AG09309 (cell line): ENCODE measurements at places on chromosomes 7 and 10.
A peak's percentile ranks its signal among the peaks of the same experiment; 100 is the strongest.

- DNase-seq, result no peak
Measured at GRCh38 chr10:1316121-1316808, 260.1 kb downstream of the WDR37 start.

- no peak for DNase-seq
Measured at GRCh38 chr10:72264536-72264935, 9.2 kb upstream of the DDIT4 start.

DNA sequence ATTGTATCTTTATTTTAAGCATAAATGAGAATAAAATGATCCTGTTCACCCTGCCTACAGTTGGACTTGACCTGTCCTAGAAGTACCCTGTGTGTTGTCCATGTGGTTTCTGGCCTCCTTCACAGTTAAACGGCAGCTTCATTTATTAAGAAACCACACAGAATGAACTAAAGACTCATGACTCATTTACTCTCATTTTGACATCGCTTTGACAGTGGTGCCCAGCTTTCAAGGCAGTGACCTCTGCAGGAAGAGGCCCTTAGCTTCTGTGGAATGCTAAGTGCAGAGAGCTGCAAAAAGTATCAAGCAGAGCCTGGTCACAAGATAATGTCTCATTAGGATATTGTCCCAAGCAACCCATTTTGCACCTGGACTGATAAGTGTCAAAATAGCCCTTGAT, 93.4 kb downstream of the AVL9 start:
- DNase-seq, result peak; percentile 59

DNA sequence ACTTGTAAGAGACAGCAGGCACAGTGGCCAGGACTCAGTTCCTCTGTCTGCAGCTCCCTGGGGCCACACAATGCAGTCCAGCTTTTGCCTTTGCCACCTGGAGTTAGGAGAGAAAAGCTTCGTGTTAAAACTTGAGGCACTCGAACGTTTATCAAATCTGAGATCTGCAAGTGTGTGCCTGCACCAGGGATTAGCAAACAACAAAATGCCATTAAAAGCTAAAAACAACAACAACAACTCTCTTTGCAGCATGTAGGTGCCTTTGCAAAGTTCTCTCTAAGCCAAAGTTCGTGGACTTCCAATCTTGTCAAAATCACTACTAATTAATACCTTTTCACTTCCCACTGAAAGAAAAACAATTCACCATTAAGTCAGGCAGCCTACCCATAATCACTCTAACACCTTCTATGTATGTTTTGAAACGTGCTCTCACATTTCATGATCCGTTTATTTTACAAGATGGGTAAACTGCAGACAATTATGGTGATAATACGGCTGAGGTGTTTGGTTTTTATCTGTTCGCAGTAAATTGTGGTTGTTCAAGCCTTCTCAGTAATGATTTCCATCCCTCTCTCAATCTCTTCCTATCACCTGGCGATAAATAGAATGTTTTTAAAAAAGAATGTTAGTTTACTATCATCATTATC, 36.2 kb upstream of the SDK1 start:
- no peak for DNase-seq

DNA sequence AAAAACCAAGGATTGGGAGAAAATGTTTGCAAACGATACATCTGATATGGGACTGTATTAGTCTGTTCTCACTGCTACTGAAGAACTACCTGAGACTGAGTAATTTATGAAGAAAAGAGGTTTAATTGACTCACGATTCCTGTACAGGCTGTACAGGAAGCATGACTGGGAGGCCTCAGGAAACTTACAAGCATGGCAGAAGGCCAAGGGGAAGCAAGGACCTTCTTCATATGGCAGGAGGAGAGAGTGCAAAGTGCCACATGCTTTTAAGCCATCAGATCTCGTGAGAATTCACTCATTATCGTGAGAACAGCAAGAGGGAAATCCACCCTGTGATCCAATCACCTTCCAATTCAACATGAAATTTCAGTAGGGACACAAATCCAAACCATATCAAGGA, 11.0 kb downstream of the ZNF713 start:
- no peak for DNase-seq

DNA sequence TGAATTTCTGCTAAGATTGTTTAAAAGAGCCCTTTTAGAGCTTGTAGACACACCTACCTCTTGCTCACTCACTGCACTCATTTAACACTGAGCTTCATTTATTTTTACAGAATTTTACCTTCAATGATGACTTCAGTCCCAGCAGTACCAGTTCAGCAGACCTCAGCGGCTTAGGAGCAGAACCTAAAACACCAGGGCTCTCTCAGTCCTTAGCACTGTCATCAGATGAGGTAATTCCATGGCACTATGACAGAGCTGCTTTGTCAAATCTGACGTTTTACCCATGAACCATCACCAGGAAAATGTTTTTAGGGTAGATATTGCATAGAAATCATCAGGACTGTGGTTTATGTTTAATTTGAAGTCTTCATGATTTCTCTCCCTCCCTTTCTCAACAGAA, 38.2 kb downstream of the PON1 start:
- DNase-seq, result no peak

- DNase-seq, result no peak
Measured at GRCh38 chr7:66735850-66736249, 4.7 kb upstream of the RABGEF1 start.

- DNase-seq, result no peak
Measured at GRCh38 chr10:111996103-111996502, 187.5 kb downstream of the GPAM start.

DNA sequence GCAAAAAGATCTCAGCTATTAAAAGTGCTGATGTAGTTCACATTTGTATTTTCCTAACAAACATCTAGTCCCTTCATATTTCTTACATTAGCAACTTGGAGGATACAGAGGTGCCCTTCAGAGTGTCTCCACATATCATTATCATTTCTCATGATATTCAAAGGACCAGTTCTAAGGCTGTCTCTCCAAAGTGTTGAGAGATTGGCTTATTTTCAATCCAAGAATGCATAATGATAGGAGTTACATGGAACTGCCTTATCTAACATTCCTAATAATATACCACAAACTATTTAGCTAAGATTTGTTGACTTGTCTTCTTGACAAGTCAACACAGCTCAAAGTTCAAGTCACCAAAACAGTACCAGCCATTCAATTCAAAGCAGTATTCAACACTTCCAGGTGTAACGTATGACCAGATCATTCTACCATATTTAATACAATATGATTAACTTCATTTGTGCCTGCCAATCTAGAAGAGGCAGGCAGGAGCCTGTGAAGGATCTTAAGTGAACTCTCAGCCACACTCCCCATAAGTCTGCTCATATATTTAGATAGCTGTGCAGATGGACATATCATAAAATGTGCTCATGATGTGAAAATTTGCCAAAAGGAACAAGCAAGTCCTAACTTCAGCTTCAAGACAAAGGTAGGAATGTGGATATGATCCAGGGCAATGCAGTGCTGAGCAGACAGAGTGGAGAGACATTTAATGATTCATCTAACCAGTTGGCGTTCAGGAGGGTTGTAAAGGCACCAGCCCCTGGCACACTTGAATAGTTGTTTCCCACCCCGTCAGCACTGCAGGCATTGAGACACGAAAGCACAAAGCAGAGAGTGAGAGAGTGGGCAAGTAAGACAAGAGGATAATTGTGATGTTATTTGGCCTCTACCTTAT, 108.3 kb downstream of the MTERF1 start:
- no peak for DNase-seq

DNA sequence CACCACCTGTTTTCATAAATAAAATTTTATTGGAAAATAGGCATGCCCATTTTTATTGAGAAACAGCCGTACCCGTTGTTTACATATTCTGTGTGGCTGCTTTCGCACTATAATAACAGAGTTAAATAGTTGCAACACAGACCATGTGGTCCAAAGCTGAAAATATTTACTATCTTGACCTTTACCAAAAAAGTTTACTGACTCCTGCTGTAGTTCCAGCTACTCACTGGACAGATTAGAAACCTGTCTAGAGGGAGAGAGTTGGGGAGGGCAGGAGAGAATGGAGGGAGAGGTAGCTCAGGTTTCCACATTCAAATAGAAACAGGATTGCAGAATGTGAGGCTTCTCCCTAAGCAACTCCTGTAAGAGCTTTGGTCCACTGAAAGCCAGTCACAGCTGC, 55.1 kb upstream of the GLCCI1 start:
- no peak for DNase-seq

- DNase-seq, result peak; percentile 77
Measured at GRCh38 chr10:13984647-13985155, 346.0 kb downstream of the FRMD4A start.

DNA sequence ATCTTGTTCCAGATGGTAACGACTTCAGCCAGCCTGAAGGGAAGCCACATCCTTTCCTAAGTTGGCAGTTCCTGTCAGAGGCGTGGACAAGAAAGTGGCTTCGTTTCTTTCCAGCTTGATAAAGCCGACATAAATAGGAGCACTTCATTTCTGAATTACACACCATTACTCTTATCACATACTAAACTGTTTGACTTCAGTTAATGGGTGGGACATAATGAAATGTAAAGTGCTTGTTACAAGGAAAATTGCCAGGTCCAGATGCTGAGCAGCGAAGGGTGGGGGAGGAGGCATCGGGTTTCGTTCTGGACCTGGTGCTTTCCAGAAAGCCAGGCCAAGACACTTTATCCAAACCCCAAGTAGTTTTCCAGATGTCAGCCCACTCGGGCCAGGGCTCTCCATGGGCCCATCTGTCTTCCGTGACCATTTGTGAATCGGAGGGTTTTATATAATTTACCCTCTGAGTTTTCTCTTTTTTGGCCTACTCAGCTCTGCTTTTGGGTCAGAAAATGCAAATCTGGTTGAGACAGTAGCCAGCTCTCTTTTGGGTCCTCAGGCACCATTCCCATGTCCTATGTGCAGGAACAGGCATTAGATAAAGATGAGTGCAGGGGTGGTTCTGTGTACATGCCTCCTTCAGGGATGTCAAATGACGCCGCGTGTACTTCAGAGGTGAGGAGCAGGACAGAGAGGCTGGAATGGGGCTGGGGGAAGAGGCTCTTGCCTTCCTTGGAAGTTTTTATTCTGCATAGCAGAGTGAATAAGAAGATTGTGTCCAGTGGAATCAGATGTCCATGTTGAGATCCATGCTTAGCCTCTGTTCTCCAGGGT, 90.2 kb downstream of the TACC2 start:
- no peak for DNase-seq

GRCh38 chr10:99924451-99925255, 85.1 kb downstream of the DNMBP start:
- no peak for DNase-seq

DNA sequence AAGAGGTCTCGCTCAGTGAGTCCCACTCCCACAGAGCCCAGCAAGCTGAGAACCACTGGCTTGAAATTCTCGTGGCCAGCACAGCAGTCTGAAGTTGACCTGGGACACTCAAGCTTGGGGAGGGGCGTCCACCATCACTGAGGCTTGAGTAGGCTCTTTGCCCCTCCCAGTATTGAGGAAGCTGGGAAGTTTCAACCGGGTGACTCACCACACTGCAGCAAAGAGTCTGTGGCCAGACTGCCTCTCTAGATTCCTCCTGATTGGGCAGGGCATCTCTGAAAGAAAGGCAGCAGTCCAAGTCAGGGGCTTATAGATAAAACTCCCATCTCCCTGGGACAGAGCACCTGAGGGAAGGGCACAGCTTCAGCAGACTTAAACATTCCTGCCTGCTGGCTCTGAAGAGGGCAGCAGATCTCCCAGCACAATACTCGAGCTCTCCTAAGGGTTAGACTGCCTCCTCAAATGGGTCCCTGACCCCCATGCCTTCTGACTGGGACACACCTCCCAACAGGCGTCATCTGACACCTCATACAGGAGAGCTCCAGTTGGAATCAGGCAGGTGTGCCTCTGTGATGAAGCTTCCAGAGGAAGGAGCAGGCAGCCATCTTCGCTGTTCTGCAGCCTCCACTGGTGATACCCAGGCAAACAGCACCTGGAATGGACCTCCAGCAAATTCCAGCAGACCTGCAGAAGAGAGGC, 970.9 kb upstream of the LRRN3 start:
- DNase-seq, result no peak

DNA sequence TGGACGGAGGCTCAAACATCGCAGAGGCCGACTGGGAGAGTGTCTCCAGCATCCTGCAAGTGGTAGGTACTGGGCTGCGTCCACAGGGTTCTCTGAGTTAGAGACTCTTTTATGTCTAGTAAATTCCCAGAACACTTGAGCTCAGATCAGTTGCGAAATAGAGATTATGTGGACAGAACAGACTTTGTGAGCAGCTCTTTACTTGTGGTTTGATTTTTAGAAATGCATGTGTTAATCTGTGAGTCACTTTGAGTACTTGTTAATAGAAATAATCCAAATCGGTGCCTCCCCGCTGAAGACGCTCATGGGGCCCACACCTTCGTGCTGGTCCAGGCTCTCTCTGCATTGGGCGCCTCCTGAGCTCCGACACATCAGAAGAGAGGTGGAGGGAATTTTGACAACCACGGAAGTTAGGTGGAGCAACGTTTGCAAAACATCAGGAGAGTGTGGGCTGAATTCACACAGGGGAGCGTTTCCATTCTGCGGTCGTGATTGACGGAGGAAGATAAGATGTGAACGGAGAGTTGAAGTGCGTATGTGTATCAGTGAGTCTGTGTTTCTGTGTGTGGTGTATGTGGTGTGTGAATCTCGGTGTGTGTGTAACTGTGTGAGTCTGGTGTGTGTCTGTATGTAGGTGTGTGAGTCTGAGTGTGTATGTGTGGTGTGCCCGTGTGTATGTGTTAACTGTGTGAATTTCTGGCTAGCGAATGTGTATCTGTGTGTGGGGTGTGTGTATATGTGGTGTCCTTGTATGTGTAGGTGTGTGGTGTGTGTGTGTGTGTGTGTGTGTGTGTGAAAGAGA, 32.1 kb downstream of the PFKP start:
- peak; percentile 72 for DNase-seq

DNA sequence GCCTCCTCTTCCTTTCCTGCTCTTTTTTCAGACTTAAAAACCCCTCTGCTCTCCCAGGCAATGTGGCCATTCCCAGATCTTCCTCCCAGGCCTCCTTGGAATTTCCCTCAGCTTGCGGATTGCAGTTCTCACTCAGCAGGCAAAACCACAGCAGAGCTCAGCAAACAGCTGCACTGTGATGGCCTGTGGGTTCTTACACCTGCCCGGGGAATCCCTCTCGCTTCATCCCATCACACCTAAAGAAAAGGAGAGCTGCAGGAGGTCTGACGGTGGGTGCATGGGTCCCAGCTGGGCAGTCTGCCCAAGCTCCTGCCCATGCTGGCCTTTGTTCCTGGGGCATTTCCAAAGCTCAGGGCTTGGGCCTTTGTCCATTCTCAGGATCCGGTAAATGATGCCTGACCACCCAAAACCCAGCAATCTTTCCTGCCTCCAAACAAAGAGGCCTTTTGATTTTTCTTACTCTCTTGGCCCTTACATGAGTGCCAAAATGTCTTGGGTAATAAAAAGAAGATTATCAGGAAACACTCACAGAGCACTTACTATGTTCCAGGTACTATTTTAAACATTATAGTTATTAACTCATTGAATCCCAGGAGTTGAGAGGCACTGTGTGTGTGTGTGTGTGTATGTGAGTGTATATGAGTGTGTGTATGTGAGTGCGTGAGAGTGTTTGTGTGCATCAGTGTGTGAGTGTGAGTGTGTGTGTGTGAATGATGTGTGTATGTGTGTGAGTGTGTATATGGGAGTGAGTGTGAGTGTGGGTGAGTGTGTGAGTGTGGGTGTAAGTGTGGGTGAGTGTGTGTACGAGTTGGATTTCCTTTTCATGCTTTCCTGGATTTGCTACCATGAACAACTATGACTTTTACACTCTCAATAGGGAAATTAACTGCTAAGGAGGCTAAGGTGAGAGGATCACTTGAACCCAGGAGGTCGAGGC, 64.5 kb upstream of the PODXL start:
- DNase-seq, result no peak
